A375 (cell line): ENCODE measurements at places on chromosomes 3 and 15. TPM values are rescaled to one million over a fixed set of nuclear protein-coding genes. Genes with fewer than 3 reads are reported as not detected.

Gene PTPN9
- 14.9 and 15.3 TPM in 2 replicates for total RNA-seq

Gene PLA2G4D
- not detected in 2 replicates for total RNA-seq

Gene RPL22L1
- total RNA-seq, result 121 and 137 TPM in 2 replicates

Gene EPHB3
- total RNA-seq, result 5.0 and 6.7 TPM in 2 replicates

Gene TM4SF1
- total RNA-seq, result 147 and 154 TPM in 2 replicates

Gene PATL2
- 0.50 and 1.6 TPM in 2 replicates for total RNA-seq

Gene ACSBG1
- total RNA-seq, result 0.19 TPM in 1 of 2 replicates, not detected in the other

Gene TLR9
- not detected in 2 replicates for total RNA-seq

Gene CAMK2N2
- 0.23 and 0.40 TPM in 2 replicates for total RNA-seq

Gene UBE3A
- total RNA-seq, result 72.1 and 72.9 TPM in 2 replicates

Gene SHISA5
- total RNA-seq, result 107 and 119 TPM in 2 replicates

Gene GHSR
- not detected in 2 replicates for total RNA-seq

Gene ITIH4
- total RNA-seq, result 2.3 and 2.7 TPM in 2 replicates

Gene SPATA12
- total RNA-seq, result 0.29 TPM in 1 of 2 replicates, not detected in the other

Gene IMPG2
- total RNA-seq, result 0.04 and 0.05 TPM in 2 replicates

Gene P2RY13
- total RNA-seq, result not detected in 2 replicates

Gene GOLGA6L25
- total RNA-seq, result not detected in 2 replicates

Gene CLRN1
- total RNA-seq, result not detected in 2 replicates

Gene BNC1
- total RNA-seq, result 2.3 and 3.1 TPM in 2 replicates

Gene FRMD4B
- 25.3 and 25.4 TPM in 2 replicates for total RNA-seq

Gene CCR3
- total RNA-seq, result not detected in 2 replicates

Gene IGF1R
- total RNA-seq, result 55.7 and 61.2 TPM in 2 replicates

Gene HTR3E
- total RNA-seq, result not detected in 2 replicates

Gene ARNT2
- total RNA-seq, result 21.2 and 22.9 TPM in 2 replicates

Gene AQP9
- total RNA-seq, result not detected in 2 replicates

Gene DLEC1
- total RNA-seq, result 0.11 TPM in 1 of 2 replicates, not detected in the other

Gene FAM174B
- 1.5 and 2.3 TPM in 2 replicates for total RNA-seq

Gene DUOX2
- total RNA-seq, result 0.08 TPM in 1 of 2 replicates, not detected in the other

Gene GOLGA6L10
- total RNA-seq, result 1.6 and 1.7 TPM in 2 replicates

Gene SEMA5B
- total RNA-seq, result not detected in 2 replicates

Gene SRPRB
- 49.3 and 69.8 TPM in 2 replicates for total RNA-seq

Gene SLC26A6
- total RNA-seq, result 22.7 and 23.9 TPM in 2 replicates

Gene CYP11A1
- 0.77 and 2.0 TPM in 2 replicates for total RNA-seq

Gene NR2F2
- total RNA-seq, result 5.8 and 7.5 TPM in 2 replicates

Gene TCAIM
- 18.2 and 18.9 TPM in 2 replicates for total RNA-seq

Gene TFG
- 55.6 and 63.8 TPM in 2 replicates for total RNA-seq

Gene TTLL13
- total RNA-seq, result 0.19 TPM in 1 of 2 replicates, not detected in the other

Gene C3orf85
- not detected in 2 replicates for total RNA-seq

Gene LMOD3
- total RNA-seq, result 0.04 TPM in 1 of 2 replicates, not detected in the other

Gene PODXL2
- total RNA-seq, result 22.0 and 22.2 TPM in 2 replicates

Gene PLD1
- total RNA-seq, result 8.2 and 9.5 TPM in 2 replicates

Gene GOLGA8A
- total RNA-seq, result 28.9 and 38.6 TPM in 2 replicates

Gene DAZL
- total RNA-seq, result not detected in 2 replicates

Gene TRPM1
- not detected in 2 replicates for total RNA-seq
